ENCODE measurements at places on chromosomes 6 and 20.
A peak's percentile ranks its signal among the peaks of the same experiment; 100 is the strongest.

- DNase-seq: no peak
These were observed 177.8 kb downstream of the CDKAL1 start for GRCh38 chr6:20712011-20712410.

GRCh38 chr6:3795836-3796718 is 44.6 kb upstream of the PXDC1 start:
- DNase-seq: peak; percentile 41

- no peak for DNase-seq
These were observed 113.5 kb downstream of the SLC22A3 start for GRCh38 chr6:160461641-160462040.

GRCh38 chr6:72212686-72213085 is 326.3 kb downstream of the RIMS1 start:
- DNase-seq: no peak

DNA sequence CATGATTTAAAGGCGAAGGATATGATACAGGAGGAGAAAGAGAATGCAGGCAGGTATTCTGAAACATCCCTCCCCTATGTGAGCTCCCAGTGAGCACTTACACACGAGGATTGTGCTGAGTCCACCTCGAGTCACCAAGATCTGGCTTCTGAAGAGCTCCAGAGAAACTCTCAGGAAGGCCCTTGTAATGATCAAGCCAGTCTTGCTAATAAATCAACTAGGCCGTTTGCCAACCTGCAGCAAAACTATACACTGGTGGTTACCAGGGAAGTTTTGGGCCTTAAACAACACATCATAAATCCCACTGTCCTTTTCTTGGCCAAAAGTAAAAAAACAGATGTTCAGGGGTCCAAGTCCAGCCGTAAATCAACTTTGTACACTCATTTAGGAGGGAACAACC is 79.2 kb downstream of the STXBP5 start:
- DNase-seq: no peak

DNA sequence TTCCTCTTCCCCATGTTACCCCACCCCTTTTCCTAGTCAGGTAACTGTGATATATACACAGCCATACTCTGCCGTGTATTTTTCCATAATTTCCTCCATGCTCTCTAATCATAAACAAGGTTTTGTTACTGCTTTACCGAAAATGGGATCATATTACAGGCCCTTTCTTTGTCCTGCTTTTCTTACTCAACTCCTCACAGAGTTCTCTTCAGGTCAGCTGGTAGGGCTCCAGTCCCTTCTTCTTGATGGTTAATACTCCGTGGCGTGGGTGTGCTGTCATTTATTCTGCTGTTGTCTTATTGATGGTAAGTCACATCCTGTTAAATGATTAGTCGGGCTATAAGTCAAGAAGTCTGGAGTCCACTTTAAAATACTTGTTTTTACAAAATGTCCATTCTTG is 24.9 kb upstream of the PI16 start:
- DNase-seq: peak; percentile 17

DNA sequence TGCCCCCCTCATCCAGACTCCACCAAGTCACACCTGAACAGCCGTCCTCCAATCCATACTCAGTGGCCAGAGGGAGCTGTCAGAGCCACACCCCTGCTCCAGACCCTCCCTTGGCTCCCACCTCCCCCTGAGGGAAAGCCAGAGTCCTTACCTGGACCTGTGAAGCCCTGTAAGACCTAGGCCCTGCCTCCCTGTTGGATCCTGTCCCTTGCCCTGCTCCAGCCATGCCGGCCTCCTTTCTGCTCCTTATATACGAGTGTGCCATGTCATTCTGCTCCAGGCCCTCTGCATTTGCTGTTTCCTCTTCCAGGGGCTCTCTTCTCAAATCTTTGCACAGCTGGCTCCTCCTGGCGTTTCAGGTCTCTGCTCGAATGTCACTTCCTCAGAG is 100.3 kb upstream of the MYL9 start:
- DNase-seq: no peak

DNA sequence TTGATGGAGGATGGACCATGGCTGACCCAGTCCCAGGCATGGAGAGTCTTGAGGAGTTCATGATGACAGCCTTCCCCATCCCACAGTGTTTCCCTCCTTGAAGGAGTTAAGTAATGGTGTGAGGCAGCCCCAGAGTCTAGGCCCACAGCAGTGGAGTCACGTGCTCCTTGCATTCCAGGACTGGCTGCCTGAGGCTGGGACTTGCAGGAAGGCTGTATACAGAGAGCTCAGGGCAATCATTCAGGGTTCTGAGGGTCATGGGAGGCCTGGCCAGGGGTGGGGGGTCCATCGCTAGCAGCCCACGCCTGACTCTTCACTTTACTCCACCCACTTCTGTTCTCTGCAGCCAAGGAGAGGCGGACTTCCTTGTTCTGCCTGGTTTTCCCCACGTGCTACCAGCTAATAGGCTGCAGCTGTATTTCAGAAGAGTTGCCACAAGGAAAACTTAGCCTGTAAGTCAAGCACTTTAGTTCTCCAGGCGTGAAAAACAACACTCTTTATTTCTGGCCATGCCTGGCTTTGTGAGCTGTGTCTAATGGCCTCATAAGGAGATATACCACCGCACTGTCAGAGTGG is 272.5 kb downstream of the DHX35 start:
- DNase-seq: no peak

DNA sequence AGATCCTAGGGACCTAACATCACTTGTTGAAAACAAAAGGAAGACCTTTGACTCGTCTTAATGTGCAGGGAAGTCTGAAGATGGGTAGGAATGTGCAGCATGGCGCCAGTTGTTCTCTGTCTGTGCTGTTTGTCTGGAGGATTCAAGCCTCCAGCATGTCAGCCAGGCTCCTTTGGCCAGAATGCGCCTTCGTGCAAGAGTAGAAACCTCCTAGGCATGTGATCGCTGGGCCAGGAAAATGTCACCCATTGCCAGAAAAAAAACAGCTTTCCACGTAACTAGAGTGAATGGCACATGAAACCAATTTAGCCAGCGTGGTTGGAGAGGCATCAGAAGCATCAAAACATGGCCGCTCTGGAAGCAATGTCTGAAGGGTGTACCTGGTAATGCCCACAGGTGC is 132.7 kb downstream of the EDN1 start:
- DNase-seq: no peak

GRCh38 chr20:37151529-37151928 is 27.6 kb upstream of the RPN2 start:
- no peak for DNase-seq

GRCh38 chr6:135902756-135903331 is 51.3 kb downstream of the PDE7B start:
- no peak for DNase-seq

- no peak for DNase-seq
These were observed 466.6 kb upstream of the JAG1 start for GRCh38 chr20:11140359-11140758.

- DNase-seq: no peak
These were observed 17.4 kb upstream of the TBC1D22B start for GRCh38 chr6:37239950-37240713.

GRCh38 chr20:44600301-44600700 is 17.9 kb downstream of the PKIG start:
- no peak for DNase-seq

- no peak for DNase-seq
These were observed 119.7 kb downstream of the PREX1 start for GRCh38 chr20:48708116-48708515.

DNA sequence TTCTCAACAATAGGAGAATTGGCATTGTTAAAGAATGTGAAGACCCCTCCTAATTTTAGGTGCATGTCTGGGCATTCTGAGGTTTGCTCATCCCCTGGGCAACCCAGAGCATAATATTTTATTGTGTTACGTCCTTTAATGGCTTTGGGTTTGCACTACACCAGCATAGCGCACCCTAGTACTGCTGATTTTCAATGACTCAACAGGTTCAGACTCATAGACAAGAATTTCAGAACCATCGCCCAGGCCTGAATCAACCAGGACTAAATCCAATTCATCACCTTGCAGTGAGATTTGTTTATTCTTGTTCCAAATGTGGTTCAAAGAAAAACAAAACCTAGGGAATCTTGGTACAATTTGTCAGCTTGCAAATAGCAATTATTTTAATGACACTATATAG is 137.8 kb upstream of the PHACTR1 start:
- no peak for DNase-seq

DNA sequence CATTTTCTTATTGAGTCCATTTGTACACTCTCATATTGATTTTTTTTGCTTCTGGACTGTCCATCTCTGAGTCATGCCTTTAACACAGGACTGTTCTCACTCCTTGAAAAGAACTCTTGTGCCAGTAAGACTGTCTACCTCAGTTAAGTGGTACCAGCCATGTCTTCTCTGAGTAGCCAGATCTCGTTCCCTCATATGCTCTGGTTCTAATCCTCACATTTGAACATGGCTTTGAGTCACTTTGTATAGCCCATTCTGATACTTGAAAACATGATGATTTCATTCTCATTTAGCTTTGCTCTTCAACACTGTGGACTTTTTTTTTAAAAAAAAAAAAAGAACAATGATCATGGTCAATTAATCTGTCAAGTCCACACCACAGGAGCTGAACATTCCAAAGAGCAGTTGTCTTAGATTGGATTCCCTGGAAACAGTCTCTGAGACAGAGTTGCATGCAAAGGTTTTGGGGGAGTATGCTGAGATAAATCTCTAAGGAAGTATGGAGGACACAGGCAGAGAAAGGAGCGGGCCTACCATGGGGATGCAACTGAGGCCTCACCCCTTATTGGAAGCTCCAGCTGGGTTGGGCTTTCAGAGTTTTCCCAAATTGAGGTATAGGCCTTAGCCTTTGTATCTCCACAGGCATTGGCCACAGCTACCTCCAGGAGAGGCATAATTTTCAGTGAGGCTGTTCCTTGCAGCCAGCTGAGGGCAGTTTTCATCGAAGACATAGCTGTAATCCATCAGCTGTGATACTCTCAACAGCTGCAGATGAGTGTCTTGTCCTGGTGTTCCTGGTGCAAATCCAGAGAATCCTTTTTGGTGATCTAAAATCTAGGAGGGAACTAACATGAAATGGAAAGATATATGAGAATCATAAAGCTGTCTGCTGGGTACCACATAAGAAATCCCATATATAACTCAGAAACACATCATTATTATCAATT is 6.0 kb upstream of the PTCHD4 start:
- no peak for DNase-seq

DNA sequence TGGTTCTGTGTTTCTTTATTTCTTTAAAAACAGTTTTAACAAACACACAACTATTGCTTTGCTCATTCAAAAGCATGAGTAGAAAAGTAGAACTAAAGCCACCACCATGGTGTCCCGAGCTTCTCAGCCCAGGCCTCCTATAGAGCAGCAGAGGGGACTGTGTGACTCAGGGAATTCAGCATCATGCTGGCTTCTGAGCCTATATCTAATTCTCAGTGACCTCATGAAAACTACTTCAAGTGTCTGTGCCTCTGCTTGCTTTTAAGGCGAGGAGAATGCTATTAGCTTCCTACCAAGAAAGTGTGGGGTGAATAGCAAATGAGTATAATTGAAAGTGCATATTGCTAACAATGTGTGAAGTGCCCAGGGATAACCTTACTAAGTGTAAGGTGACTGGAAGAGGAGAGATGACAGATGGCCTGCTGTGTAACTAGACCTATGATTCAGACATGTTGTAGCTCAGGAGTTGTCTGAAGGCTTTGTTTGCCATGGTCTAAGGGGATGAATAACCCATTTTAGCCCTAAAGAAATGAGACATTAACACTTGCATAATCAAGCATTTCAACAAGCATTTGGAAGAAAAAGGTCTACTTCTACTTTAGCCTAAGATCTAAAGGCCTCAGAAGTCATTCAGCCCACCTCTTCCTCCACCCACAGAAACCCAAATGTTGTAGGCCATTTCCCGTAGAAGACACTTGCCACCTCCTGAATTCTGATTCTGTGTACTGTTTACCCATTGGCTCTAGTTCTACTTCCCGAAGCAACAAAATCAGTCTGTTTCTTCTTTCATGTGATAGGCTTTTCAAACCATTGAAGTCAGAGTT is 121.5 kb upstream of the ARG1 start:
- no peak for DNase-seq

DNA sequence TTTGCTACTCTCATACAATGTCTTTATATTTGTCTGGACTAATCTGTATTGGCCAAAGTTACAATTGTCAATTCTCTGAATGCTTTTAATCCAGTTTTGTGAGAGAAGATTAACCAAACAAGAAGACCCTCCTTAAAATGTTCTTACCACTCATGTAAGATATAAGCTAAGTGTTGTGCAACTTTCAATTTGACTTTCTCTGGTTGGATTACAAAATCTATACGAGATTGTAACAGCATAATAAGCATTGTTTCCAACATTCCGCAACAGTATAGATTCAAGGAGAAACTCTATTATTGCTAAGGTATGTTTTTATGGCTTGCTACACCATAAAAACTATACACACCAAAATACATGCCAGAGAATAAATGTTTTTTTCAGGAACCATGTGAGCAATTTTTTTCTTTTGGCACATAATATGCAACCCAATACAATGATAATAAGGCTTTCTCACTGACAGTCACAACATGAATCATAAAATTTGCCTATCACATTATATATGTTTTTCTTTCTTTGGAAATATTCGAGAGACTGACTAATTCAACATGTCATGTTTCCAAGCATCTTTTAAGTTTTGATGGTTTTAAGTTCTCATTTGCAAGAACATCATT is 12.2 kb upstream of the TRPC4AP start:
- DNase-seq: no peak

- no peak for DNase-seq
These were observed 8.1 kb downstream of the BPIFA2 start for GRCh38 chr20:33176101-33176500.

DNA sequence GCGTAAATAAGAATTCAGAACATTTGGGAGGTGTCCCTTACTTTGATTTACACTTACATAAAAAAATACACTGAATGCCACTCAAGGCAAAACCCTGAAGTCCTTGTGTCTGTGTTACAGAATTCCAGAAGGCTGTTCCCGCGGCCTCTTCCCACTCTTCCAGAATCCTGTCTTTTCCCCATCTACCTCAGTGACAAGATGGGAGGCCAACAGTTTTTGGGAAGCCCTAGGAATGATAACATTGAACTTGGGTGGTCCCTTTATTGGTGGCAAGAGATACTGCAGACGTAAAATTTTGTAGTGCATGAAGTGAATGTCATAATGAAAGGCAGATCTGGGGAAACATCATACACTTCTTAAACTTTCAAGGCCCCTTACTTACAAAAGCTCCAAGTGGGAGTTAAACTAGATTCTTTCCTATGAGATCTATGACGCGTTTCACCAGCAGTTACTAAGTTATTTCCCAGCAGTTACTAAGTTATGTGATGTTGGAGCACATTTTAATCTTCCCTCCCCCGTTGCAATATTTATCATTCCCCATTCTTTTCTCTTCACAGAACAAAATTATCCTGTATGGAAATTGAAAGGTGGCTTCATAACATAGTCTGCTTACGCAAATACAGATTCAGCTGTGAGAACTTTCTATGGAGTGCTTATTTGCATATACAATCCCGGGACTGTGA is 79.5 kb downstream of the BCAS1 start:
- DNase-seq: peak; percentile 88

GRCh38 chr6:134424798-134425170 is 106.9 kb upstream of the SGK1 start:
- DNase-seq: no peak

Data from NCI-H526 (cell line).